ENCODE measurements at places on chromosomes 2 and 18.

DNA sequence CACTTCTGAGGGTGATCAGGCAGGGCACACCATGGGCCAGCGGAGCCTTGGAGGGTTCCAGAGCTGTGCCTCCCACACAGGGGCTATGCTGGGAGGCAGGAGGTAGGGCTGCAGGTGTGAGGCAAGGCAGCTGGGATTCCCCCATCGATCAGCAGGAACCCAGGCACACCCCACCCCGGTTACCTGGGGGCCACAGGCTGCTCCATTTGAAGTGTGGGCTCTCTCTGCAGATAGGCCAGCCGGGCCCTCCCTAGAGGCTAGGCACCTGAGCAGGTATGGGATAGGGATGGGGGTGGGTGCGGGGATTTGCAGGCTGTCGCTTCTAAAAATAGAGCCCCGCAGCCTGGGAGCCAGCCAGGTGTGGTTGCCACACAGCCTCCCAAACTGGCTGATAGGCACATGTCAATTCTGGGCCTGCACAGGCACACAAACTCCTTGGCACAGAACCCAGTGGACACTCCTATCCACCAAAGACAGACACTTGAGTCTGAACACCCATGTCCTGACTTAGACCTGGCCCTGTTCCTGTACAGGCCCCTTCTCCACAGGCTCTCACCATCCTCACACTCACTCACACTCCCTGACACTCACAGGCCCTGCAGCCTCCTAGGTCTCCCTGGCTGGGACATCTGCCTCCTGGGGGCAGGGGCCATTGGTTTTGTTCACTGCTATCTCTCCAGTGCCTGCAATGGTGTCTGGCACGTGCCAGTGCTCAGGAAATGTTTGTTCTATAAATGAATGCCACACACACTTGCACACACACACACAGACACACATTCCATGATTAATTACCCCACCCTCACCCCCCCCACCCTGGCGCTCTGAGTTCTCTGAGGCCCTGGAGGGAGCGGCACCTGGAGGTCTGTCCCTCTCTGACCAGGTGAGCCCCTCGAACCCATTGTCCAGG, 73.4 kb downstream of the ZFP36L2 start:
- no peak for DNase-seq

GRCh38 chr18:42404151-42404550, 449.1 kb downstream of the PIK3C3 start:
- no peak for DNase-seq

- DNase-seq: no peak
These were observed 150.5 kb upstream of the SMAD7 start for GRCh38 chr18:49101236-49101635.

DNA sequence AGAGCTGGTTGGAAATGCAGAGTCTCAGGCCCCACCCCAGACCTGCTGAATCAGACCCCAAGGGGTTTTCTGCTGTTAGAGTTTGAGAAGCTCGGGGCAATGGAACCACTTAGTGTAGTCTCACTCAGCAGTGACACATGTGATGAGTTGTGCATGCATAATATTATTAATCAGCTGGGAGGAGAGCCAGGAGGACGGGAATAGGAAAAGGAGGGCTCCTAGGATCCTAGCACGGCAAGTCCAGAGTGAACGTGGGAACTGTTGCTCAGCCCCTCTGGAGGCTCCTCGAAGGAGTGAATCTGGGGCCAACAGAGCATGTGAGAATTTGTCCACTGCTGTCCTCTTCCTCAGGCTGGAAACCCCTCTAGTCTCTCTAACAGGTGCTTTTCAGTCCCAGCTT, 87.1 kb downstream of the HS1BP3 start:
- no peak for DNase-seq

GRCh38 chr2:8643996-8644356, 37.9 kb upstream of the ID2 start:
- no peak for DNase-seq

DNA sequence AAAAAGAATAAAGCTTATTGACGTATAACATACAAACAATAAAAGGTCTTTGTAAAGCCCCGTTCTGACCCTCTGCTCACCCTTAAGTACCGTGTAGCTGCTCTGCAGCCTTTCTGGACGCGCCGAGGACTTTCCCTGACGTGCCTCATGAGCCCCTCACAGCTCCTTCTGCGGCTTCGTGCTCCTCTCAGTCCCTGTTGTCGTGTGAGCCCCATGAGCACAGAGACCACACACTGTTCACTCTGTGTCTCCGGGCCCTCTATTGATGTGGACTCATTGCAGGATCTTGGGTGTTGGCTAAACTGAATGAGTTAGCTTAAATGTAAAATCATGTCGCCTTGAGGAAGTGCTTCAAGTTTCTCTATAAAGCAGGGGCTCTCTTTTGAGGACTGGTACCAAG, 43.6 kb upstream of the INHBB start:
- DNase-seq: no peak

- DNase-seq: no peak
These were observed 124.8 kb upstream of the RMDN2 start for GRCh38 chr2:37800176-37800858.

GRCh38 chr18:45566025-45566740, 49.1 kb upstream of the SLC14A2 start:
- no peak for DNase-seq

DNA sequence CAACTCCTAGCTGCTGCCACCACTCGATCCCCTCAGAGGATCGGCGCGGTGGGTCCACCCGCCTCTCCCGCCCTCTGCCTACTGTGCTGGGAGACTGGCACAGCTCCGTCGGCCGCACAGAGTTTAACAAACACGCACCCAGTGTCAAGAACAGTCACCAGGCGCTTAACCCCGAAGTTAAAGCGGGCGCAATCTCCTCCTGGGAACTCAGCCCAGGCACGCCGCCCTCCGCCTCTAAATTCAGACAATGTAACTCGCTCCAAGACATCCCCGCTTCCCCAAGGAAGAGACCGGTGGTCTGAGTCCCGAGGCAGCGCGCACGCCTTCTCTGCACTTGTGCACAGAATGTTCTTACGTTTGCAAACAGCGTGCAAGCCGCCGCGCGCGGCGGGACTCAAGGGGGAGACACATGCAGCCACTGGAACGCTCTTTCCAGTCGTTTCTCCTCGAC, 533 bp downstream of the CXCR4 start:
- peak; percentile 66 for DNase-seq

DNA sequence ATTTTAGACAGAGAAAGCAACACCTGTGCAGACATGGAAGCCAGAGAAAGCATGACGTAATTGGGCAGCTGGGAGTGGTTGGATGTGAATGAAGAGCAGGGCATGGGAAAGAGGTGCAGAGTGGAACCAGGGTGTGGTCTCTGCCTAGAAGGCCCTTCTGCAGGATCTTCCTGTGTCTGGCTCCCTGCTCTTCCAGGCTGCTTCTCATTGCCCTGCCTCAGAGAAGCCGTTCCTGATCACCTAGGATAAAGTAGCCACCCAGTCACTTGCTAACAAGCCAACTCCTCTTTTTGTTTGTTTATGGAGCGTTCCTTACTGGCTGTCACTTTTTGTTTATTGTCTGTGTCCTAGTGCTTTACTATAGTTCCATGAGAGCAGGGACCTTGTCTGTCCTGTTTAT, 28.5 kb downstream of the GALNT1 start:
- DNase-seq: no peak

GRCh38 chr2:240567137-240567871, 980 bp upstream of the RNPEPL1 start:
- no peak for DNase-seq

DNA sequence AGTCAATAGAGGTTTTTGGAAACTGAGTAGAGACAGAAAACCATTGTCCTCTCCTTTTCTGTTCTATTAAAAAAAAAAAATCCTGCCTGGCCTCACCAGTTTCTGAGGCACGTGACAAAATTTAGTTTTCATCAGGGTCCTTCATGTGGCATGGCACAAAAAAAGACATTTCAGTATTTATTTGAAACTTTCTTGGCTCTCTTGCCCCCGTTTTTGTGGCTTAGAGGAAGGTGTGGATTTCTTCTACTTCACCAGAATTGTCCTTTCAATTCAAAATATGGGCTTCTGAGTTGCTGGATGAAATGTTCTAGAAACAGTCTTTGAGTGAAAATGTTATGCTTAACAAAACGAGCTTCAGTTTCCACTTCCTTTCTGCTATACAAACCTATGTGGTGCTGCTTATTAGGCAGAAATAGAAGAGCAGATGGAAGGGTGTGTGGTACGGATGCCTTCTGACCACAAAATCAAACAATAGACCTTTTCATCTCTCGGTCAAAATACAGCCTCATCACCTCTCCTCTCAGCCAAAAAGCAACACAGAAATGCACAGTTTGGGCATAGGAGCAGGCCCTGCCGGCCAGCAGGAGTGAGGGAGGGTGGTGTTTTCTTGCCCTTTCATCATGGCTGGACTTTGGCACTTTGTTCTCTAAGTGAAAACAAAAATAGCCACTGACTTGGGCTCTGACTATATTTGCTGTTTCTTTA, 89.2 kb downstream of the SH3RF3 start:
- DNase-seq: peak; percentile 44

DNA sequence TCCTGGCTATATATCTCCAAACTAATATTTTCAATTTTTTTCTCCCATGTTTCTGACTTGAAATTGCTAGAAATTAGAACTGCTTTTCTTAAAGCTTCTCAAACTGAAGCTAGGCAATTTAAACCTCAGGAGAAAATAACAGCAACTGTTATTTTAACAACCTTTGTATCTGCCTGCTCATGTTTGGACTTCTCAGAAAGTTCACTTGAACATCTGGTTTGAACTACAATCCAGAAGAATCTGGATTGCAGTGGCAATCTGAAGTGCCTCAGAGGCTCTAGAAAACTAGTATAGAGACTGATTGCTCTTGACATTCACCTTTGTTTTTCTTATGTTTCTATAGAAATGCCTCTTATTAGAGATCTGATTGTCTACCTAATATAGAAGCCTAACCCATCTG, 64.1 kb downstream of the STAT4 start:
- DNase-seq: no peak

DNA sequence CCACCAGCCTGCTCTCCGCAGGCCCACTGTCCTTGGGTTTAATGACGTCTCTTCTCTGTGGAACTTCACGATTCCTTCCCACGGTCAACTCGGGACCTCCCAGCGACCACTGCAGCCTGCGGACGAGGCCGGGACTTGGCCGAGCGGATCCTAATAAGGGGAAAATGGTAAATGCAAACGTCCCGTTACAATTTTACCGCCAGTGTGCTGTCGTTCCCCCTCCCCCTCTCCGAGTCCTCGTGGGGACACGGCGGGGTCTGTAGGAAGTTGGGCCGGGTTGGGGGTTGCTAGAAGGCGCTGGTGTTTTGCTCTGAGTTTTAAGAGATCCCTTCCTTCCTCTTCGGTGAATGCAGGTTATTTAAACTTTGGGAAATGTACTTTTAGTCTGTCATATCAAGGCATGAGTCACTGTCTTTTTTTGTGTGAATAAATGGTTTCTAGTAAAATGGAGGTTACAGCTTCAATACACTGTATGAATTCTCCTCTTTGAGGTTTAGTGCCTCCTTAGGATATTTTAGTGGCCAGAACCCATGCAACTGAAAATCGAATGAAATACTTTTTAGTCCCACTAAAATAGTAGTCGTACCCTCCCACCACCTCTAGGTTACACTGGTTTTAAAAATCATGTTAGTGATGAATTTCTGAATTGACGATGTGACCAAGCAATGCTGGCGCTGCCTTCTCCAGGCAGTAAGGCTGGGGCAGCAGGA, 2.3 kb downstream of the HOXD11 start:
- no peak for DNase-seq

DNA sequence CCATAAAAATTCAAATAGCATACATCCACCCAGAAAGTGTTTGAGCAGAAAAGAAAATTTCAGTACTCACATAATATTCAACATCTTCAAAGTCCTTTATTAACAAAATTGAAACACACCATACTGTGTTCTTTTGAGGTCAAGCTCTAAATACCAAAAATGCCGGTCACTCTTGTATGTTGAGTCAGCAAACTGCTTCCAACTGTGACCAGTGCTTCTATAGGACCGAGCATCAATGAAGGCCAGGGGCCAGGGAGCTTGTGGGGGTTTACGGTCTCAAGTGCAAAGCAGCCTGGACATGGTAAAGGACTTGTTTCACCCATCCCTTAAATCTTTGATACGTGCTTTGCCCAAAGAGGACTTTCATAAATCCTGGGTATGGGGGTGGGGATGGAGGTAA, 112.7 kb upstream of the REV1 start:
- DNase-seq: no peak

DNA sequence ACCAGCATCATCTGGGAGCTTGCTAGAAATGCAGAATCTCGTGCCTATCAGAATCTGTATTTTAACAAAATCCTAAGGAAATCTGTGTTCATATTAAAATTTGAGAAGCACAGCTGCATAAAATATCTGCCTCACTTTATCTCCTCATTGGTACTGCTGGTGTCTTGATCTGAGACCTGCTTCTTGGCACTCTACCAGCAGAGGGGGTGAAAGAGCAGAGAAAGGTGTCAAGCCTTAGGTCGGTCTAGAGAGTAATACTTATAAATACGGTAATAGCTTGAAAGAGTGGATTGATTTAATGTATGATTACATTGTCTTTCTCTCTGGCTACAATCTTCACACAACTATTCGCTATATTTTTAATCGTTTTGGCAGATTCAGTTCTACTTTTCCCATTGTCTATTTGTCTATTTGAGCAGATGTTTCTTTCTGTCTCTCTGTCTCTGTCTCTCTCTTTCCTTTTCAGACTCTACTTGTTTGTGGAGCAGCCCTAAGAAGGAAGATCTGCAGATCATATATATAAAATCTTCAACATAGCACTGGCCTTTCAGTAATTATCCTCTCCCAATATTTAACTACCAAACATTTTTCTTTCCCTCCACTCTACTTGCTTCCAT, 1.7 kb upstream of the GCG start:
- DNase-seq: no peak

DNA sequence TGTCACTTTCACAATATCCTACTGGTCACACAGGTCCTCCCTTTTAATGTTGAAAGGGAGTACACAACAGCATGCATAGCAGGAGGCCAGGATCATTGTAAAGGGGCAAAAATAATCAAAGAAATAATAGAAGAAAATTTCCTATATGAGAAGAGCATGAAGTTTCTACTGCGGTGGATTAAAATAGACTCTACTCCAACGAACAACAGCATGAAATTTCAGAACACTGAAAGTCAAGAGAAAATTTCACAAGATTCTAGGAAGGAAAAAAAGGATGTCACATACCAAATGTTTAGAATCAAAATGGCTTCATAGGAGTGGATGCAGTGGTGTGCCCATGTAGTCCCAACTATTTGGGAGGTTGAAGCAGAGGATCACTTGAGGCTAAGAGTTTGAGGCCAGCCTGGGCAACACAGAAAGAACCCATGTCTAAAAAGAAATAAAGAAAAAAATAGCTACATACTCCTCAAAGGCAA, 72.0 kb upstream of the EPAS1 start:
- DNase-seq: no peak

- no peak for DNase-seq
These were observed 254.7 kb upstream of the FIGN start for GRCh38 chr2:163990541-163990940.

DNA sequence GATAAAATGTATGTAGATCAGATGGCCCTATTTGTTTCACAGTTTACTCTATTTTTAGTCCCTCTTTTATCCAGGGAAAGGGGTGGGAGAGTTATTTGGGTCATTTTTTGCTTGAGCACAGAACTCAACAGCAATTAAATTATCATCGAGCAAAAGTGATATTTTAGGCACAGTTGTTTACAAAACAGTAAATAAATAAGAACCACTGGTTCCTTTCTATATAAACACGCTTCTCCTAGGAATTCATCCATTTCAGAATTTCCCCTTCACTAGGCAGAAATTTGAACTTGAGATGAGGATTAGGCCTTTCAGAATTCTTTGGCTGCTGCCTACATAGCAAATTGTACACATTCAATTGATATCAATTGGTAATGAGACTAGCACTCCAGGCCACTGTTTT, 812.4 kb downstream of the CNTNAP5 start:
- DNase-seq: no peak

- DNase-seq: no peak
These were observed 143.1 kb upstream of the TTC39C start for GRCh38 chr18:23871410-23871809.

- no peak for DNase-seq
These were observed 220.8 kb downstream of the GULP1 start for GRCh38 chr2:188512456-188512855.

Data from DMS79 (cell line).